Head of caudate nucleus (tissue), 42 donors: ENCODE measurements at places on chromosomes 7 and 10.
A peak's percentile ranks its signal among the peaks of the same experiment; 100 is the strongest.

DNA sequence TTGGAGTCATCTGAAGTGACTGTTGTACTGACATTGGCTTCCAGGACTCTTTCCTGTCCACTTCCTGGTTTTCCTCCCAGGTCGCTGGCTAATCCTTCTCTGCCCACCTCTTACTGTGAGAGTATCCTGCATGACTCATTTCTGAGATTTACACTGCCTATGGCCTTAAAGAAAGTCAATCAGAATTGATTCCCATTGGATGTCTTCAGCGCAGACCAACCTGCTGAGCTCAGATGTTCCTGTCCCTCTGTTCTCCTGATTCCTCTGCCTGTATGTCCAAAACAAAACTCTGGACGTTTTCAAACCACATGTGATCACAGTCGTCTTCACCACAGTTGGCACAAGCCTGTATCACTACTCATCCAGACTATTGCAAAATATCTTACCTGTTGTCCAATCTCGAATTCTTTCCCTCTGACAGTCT, 262.1 kb downstream of the CREB5 start:
- DNase-seq = no peak

DNA sequence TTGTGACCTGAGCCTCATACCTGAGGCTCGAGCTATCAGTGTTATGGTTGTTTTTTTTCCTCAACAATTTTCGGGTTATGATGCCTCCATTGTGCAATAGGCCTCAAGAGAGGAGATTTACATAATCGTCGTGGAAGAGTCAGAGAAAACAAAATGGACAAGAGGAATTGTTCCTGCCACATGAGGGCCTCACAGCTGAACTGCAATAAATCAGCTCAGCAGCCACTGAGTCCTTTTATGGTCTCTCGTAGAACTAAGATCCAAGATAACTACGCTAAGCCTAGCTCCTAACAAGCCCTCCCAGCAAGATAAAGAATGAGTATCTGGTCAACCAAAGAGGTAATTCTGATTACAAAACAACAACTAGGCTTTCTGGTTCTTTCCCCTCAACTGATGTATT, 336.8 kb downstream of the WDR11 start:
- peak; percentile 78 for DNase-seq

DNA sequence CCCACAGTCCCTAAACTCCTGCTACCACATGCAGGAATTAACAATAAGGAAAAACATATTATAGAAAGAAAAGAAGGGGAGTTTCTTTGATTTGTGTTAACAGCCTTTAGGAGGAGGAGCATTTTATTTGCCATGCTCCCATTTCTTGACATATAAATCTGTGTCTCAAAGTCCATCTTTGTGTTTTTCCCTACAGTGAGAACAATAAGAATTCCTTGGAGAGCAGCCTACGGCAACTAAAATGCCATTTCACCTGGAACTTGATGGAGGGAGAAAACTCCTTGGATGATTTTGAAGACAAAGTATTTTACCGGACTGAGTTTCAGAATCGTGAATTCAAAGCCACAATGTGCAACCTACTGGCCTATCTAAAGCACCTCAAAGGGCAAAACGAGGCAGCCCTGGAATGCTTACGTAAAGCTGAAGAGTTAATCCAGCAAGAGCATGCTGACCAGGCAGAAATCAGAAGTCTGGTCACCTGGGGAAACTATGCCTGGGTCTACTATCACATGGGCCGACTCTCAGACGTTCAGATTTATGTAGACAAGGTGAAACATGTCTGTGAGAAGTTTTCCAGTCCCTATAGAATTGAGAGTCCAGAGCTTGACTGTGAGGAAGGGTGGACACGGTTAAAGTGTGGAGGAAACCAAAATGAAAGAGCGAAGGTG, 4.1 kb downstream of the IFIT2 start:
- no peak for DNase-seq

- no peak for DNase-seq
Measured at GRCh38 chr7:139043823-139044812, 8.3 kb upstream of the ZC3HAV1L start.

GRCh38 chr7:73892003-73892999, 31.3 kb downstream of the TMEM270 start:
- DNase-seq = no peak

- DNase-seq = no peak
Measured at GRCh38 chr10:119443970-119444660, 98.4 kb downstream of the RGS10 start.

- DNase-seq = no peak
Measured at GRCh38 chr10:11146402-11147171, 128.9 kb downstream of the CELF2 start.

DNA sequence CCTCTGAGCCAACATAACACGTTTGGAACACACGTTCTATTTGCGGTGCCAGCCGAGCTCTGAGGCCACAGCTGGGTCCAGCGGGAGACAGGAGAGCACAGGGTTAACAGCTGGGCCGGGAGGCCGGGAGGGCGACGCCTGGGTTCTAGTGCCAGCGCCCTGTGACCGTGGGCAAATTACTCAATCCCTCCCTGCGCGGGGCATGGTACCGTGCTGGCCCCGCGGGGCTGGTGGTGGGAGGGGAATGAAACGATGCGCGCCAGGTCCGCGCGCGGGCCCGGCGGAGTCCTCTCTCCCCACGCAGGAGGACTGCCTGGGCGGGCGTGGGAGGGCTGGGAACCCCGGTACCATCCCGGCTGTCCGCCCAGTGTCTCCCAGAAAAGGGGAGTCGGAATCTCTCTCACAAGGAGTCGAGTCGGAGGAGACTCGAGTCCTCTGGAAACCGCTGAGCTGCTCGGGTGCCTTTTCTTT, 30.4 kb downstream of the LEP start:
- peak; percentile 11 for DNase-seq

DNA sequence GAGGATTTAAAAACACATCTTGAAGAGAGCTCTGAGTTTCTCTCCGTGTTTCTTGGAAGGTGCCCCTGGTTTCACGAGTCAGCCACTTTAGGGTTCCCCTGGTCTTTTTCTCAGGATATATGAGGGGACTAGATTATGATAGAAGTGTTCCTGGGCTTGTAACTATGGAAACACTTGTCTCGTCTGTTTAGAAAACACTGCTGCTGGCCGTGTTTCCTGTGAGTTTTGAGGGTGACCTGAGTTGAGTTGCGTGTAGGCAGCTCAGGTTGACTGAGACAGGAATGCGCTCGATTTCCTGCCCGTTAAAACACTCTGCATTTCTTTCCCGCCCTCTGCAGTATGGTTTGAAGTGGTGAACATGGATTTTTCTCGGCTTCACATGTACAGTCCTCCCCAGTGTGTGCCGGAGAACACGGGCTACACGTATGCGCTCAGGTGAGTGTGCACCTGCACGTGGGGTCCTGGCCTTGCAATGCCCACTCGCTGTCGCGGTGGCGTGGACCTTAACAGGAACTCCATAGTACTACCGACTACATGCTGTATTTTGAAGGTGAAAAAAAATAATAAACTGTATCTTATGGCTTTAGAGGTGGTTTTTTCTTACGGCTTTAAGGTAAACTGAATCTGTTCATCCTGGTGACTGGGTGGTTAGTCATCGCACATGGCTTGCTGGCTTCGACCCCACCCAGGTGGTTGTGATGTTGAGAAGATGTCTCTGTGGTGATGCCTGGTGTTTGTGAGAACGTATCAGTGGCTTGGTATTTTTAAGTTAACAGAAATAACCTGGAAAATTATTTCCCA, at the start of gene SUN1:
Gene SUN1 (plus strand): TSS at position 310 of the 801 bp plus-strand sequence. CDS start 49 bp downstream, at position 359.
- no peak for DNase-seq

DNA sequence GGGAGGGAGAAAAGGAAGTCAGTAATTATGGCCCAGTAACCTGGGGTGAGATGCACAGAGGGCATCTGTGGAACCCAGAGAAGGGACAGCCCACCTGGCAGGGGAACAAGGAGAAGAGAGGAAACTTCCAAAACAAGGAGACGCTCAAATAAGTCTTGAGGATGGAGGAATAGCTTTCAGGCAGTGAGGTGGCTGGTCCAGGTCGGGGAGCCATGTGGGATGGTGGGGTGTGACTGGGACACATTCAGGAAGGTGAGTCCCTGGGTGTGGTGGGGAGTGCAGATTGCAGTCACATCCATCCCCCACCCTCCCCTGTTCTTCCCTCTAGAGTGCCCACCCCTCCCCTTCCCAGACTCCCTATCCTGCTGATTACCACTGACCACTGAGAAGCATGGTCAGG, 175.4 kb downstream of the GRID1 start:
- peak; percentile 35 for DNase-seq

DNA sequence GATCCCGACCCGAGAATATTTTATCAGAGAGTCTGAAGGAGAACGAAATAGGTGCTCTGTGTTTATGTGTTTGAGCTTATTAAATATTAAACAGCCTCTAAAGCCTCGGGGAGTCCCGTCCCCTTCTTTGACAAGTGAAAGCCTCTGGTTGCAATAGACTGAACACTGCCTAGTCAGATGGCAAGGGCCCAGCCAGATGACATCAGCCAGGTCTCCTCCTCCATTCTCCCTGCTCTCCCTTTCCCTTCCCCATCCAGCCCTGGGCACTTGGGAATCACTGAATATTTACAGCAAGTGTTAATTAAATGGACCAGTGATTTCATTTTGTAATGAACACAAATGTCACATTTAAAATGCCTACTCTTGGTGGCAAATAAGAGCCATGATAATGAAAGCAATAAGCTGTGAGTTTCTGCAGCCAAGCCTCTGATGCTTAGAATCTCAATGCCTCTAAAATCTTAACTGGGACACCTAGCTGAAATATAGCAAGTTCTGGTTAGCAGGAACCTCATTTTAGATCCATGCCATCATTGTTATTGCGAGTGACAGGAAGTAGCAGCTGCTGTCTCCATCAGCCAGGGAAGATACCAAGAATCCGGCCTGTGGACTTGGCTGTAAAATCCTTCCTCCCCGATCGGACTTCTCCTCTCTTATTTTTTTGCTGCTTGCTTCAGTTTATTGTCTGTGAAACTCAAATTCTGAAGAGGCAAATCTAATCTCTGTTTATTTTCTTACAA, 202.1 kb downstream of the PRPF18 start:
- DNase-seq = peak; percentile 48

GRCh38 chr7:106279425-106280197, 5.2 kb downstream of the NAMPT start:
- DNase-seq = no peak

DNA sequence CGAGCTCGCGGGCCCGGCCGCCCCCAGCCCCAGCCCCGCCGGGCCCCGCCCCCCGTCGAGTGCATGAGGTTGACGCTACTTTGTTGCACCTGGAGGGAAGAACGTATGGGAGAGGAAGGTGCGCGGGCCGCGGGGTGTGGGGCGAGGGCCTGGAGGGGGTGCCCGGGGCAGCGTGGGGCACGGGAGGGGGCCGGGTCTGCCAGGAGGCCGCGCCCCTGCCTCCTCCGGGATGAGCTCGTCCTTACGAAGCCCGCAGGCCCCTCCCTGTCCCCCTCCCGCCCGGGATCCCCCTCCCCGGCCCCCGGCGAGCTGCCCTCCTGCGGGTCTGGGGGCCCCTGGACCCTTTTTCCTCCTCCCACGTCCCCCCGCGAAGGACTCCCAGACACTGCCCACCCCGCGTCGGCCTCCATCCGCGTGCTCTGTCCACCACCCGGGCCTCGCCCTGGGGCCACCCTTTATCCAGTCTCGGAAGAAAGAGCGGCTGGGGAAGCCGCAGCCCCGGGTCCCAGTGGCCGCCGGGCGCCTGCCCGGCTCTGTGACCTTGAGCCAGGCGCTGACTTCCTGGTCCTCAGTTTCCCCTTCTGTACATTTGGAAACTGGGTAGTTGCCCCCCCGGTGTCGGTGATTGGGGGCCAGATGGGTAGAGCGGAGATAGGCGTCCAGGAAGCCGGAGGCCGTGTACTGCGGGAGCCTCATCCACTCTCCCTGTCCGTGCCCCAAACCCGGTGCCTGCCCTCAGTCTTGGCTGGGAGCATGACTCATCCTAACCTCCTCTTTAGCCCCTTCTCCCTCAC, 521 bp downstream of the LIMK1 start:
- DNase-seq = no peak
